ENCODE measurements at places on chromosomes 3 and 15. TPM values are rescaled to one million over a fixed set of nuclear protein-coding genes. Genes with fewer than 3 reads are reported as not detected.

SERPINI2 gene
- total RNA-seq: 2.5 TPM

MAP4 gene
- 108 TPM for total RNA-seq

MAPKAPK3 gene
- 44.9 TPM for total RNA-seq

SIAH2 gene
- 28.8 TPM for total RNA-seq

TLR9 gene
- total RNA-seq: not detected

STAC gene
- total RNA-seq: 22.9 TPM

WDR72 gene
- total RNA-seq: 1.9 TPM

TRPM1 gene
- not detected for total RNA-seq
